K562 (cell line): ENCODE measurements at places on chromosomes 13 and 19.

- DNase-seq, result no peak
Measured at GRCh38 chr19:1312767-1313694, 27.4 kb downstream of the EFNA2 start.

GRCh38 chr13:111547726-111548273 lies 227.4 kb downstream of the TEX29 start:
- no peak for DNase-seq

DNA sequence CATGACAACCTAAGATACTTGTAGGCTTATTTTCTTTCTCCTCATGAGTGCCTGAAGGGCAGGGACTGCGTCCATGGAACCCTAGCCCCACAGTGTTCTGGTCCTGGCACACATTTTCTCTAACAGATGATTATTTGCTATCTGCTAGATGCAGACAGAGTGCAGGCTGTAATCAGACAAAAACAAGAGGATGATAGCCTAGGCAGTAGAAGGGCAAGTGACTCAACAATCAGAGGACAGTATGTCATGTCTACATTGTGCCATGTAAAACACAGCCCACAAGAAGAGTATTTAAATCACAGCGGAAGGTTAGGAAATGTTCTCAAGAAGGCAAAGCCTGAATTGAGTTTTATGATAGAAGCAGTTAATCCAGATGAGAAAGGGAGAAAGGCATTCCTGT lies 29.3 kb downstream of the MIPEP start:
- DNase-seq, result peak; percentile 32

DNA sequence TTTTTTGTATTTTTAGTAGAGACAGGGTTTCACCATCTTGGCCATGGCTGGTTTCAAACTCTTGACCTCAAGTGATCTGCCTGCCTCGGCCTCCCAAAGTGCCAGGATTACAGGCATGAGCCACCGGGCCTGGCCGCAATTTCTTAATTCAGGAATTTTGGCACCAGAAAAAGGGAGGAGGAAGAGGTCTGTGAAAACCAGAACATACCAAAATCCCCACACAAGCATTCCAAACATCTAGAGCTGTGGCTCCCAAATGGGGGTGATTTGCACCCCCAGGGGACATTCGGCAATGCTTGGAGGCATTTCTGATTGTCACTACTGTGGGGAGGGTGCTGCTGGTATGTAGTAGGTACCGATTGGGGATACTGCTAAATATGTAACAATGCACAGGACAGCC lies 40.2 kb upstream of the ABCC4 start:
- no peak for DNase-seq

DNA sequence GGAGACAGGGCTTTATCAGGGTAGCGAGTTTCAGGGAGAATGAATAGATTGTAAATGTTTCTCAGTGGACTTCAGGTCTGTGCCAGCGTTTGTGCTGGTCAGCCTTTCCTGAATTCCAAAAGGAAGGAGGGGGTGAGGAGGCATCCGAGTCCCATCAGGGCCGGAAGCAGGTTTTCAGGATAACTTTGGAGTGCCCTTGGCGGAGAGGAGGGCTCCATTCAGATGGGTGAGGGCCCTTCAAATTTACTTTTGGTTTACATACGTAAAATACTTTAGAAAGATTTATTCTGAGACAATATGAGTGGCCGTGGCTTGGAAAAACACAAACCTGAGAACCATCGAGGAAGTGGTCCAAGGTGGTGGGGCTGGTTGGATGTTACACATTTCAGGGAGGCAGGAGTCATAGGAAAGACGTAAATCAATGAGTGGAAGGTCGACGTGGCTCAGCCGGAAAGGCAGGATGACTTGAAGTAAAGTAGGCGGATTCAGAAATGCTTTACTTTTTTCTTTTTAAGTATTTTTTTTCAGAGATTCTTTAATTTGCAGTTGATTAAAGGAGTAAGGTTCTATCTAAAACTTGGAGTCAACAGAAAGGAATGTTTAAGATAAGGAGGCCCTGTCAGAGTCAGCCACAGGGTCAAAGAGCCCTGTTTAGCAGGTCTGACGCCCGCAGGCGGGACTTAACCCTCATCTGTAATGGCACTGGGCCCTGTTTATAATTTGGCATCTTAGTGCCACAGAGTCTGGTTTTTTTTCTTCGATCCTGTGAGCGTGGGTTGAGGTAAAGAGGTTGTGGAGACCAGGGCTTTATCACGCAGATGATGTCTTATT lies 32.8 kb downstream of the ATP11A start:
- DNase-seq, result peak; percentile 68

GRCh38 chr13:23730251-23730650 lies 158.9 kb downstream of the MIPEP start:
- no peak for DNase-seq

- peak; percentile 51 for DNase-seq
Measured at GRCh38 chr19:7670150-7670783, 1.4 kb downstream of the RETN start.

GRCh38 chr13:50594276-50595051 lies 249.0 kb downstream of the DLEU7 start:
- no peak for DNase-seq

DNA sequence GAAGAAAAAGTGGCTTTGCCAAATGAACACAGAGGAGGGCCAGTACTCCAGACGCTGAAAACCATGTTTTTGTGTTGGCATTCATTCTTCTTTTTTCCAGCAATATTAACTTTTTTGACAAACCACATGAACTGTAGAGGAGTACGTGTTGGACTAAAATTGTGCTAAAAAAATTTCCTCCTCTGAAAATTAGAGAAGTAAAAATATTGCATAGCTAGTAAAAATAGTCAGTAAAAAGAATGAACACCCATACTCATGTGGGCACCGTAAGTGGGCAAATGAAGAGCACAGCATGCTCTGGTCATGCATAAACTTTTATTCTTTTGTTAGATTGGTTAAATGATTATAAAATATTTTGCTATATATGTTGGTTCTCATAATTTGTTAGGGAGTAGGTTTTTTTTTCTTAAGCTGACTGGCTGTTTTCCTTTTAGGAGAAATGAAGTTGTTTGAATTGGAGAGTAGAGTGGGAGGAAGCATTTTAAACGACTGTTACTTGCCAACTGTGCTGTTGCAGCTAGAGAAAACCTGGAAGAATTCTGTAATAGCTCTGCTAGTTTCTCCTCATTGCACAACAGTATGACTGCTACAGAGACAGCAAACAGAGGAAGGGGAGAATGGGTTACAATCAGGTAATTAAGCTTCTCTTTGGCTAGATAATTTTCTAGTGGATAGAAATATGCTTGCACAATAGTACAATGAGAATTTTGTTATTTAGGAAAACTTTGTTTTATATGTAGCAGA lies 222.4 kb downstream of the KCTD12 start:
- no peak for DNase-seq

- no peak for DNase-seq
Measured at GRCh38 chr19:2254064-2254872, 1.9 kb downstream of the JSRP1 start.

GRCh38 chr19:49057636-49058234 lies at the start of gene CGB7:
Gene CGB7 (minus strand): TSS chr19:49057749. CDS start chr19:49055375, 2,374 bp downstream.
- peak; percentile 60 for DNase-seq

DNA sequence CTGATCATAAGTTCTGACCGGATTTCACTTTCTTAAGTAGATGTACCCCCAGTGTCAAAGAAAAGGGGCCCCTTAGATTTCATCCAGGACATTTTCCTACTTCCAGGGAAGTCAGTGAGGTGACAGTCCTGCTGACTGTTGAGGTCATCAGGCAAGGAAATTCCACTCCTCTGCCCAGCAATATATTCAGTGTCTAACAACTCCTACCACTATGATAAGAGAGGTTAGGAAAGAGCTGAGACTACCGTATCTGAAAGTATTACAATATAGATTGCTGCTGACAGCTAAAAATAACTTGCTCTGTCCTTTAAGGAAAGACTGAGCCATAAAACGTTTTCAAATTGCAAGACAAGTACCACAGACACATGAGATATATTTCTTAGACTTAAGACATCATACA lies 325.1 kb downstream of the EFNB2 start:
- no peak for DNase-seq

- DNase-seq, result no peak
Measured at GRCh38 chr19:49691243-49692146, 579 bp downstream of the CPT1C start.

DNA sequence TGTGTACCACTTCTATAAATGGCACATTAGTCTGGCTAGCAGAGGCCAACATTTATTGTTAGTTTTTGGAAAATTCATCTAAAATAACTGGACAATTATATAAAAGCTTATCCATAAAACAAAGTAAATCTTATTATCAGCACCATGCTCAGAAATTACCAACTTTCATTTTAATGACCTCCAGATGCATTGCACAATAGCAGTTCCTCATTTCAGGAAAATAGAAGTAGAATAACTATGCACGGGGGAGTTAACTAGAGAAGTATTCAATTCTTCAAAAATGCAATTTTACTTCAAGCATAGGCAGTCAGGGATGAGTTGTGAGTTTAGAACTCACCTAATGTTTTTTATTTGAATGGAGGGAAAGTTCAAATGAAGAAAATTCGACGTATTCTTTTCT lies 1023.5 kb downstream of the PCDH17 start:
- DNase-seq, result no peak

GRCh38 chr19:46615966-46616365 lies 8.9 kb downstream of the PTGIR start:
- DNase-seq, result no peak

- DNase-seq, result peak; percentile 3
Measured at GRCh38 chr13:45167611-45168554, 33.0 kb downstream of the KCTD4 start.

- no peak for DNase-seq
Measured at GRCh38 chr19:50190439-50190891, 13.0 kb upstream of the MYH14 start.

DNA sequence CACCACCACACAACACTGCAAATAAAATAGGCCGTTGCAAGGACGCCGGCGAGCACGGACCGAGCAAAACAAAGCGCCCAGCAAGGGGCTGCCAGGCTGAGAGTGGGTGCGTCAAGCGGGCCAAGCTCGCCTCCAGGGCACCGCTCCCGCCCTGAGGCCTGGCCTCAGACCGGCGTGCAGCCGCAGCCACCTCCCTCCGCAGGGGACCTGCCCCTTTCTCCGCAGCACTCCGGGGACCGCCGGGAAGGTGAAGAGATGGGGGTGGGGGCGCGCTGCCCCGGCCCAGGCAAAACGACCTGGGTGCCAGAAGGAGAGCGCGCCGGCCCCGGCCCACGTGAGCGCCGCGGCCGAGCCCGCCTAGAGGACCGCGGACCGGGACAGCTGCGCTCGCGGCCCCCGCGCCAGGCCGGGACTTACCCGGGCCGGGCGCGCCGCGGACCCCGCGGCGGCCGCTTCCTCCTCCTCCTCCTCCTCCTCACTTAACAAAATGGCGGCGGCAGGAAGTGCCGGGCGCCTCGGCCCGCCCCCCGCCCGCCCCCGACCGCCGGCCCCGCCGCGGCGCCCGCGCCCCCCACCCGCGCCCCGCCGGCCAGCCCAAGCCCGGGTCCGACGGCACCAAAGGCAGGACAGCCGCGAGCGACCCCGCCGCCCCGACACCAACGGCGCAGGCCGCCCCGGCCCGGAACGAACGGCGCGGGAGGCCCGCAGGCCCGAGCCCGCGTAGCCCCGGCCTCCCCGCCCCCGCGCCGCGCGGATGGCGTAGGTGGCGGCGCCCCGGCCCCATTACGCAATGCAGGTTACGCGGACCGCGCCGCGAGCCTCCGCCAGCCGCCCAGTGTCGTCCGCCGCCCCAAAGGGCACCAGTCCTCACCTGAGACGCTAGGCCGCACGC lies 674 bp downstream of the BRD4 start:
- peak; percentile 85 for DNase-seq

DNA sequence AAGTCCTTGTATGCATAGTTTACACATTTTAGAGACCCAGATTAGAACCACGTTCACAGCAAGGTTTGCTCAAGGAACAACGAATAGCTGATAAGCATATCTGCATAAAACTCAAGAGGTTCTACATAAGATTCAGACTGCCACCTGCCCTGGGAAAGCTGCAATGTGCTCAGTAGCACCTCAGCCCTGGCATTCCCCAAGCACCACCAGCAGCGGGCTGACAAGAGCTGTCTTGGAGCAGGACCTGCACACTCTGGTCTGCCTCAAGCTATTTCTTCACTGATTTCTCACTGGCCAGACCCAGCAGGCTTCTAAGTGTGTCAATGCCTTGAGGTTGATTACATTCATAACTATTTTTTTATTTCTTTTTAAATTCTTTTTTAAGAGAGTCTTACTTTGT lies 65.8 kb upstream of the UQCRFS1 start:
- no peak for DNase-seq
